ENCODE measurements at places on chromosomes 2 and 18. TPM values are rescaled to one million over a fixed set of nuclear protein-coding genes. Genes with fewer than 3 reads are reported as not detected.
A peak's percentile ranks its signal among the peaks of the same experiment; 100 is the strongest.

GRCh38 chr2:241507430-241508239 is 749 bp downstream of the STK25 start:
- peak; percentile 78 for DNase-seq

GRCh38 chr2:207502577-207503198 is 27.1 kb upstream of the CREB1 start:
- DNase-seq = no peak

ARHGEF33 gene
- total RNA-seq = 0.62 TPM

SERPINB11 gene
- not detected for total RNA-seq

GRCh38 chr2:68236876-68237275 is 15.5 kb downstream of the PPP3R1 start:
- DNase-seq = no peak

DNA sequence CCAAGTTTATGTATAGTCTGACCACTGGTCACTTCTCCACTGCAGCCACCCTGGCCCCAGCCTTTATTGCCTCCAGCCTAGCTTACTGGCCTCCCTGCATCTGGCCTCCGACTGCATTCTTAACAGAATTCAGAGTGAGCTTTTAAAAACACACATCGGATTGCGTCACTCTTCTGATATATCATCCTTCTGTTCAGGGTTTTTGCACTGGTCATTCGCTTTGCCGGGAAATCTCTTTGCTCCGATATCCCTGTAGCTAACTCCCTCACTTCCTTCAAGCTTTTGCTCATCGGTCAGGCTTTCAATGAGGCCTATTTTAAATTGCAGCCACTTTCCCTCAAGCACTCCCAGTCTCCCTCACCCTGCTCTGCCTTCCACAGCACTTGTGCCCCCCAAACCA is 101.6 kb upstream of the DLX2 start:
- DNase-seq = no peak

GRCh38 chr18:26764586-26764985 is 100.9 kb downstream of the AQP4 start:
- no peak for DNase-seq

BOD1L2 gene
- not detected for total RNA-seq

DNA sequence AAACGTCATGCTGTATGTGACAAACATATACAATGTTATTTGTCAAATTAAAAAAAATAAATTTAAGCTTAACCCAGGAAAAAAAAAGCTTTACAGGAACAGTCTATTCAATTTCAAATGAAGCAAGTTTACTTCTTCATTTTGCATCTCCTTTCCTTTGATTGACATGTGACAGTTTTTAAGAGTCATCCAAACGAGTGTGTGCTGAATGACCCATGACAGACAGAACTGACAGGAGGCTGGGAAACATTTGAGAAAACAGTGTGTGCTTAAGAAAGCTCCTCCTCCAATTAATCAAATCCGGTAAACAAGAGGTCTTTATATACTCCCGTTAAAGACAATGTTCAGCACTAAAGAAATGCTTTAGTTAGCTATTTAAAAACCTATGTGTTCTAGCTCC is 177.7 kb downstream of the SRBD1 start:
- DNase-seq = no peak
